Kidney (tissue), 22 donors: ENCODE measurements at places on chromosomes 7 and 10. TPM values are rescaled to one million over a fixed set of nuclear protein-coding genes. Genes with fewer than 3 reads are reported as not detected.
A peak's percentile ranks its signal among the peaks of the same experiment; 100 is the strongest.

The NPFFR1 gene
- total RNA-seq = 0.09 TPM

The RADIL gene
- 1.0 TPM for total RNA-seq

The FUOM gene
- 17.5 TPM for total RNA-seq

The LDB3 gene
- 7.7 TPM for total RNA-seq

The PTF1A gene
- not detected for total RNA-seq

The SLC18A3 gene
- total RNA-seq = not detected

The MMD2 gene
- not detected for total RNA-seq

The PTPN20 gene
- total RNA-seq = 1.9 TPM

The LAMB1 gene
- total RNA-seq = 312 TPM

DNA sequence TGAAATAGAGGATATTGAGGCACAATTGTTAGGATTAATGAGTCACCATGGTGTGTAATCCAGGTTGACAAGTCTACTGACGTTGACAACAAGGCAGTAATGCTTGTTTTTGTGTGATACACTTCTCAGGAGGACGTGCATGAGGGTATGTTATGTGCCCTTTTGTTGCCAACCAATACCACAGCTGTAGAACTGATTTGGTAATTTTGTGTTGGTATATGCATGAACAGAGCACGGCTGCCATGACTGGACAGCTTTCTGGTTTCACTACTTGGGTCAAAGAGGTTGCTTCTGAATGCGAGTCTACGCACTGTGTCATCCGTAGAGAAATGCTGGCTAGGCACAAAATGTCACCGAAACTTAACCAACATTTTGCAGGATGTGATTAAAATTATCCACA lies 32.9 kb downstream of the PHTF2 start:
- no peaks in the 10 kb centered on the region for H3K27me3 ChIP-seq
- peaks cover 3% of the 10 kb centered on the region for H3K4me1 ChIP-seq
- H3K36me3 ChIP-seq = no peaks in the 10 kb centered on the region
- H3K27ac ChIP-seq = no peak overlapping the region
- DNase-seq = no peak
- H3K4me3 ChIP-seq = no peak overlapping the region

- H3K27me3 ChIP-seq = no peaks in the 10 kb centered on the region
- no peak overlapping the region for H3K4me3 ChIP-seq
- H3K27ac ChIP-seq = no peak overlapping the region
- no peak for DNase-seq
These were observed 11.9 kb upstream of the LRRC27 start for GRCh38 chr10:132319853-132320653.

DNA sequence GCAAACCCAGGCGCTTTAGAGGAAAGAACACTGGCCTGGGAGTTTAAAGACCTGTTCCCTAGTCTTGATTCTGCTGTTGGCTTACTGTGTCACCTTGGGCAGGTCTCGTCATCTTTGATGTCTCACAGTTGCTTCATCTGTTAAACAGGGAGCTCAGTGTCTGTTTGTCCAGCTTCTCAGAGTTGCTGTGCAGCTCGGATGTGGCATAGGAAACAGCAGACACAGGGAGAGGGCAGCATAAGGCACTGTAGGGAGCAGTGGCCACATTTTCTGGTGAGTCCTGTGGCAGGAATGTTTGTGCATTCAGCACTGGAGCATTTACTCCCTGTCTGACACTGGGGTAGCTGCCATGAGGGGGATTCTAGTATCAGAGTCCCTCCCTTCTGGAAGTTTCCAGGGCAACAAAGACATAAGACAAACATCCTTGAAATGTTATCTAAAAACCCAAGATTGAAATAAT lies 2.0 kb downstream of the REPIN1 start:
- peaks cover 5% of the 10 kb centered on the region for H3K4me1 ChIP-seq
- no peak for DNase-seq
- H3K27ac ChIP-seq = no peak overlapping the region
- peaks cover 5% of the 10 kb centered on the region for H3K36me3 ChIP-seq

GRCh38 chr7:114941692-114942091 lies 19.8 kb downstream of the MDFIC start:
- H3K4me1 ChIP-seq = no peaks in the 10 kb centered on the region
- no peak overlapping the region for H3K27ac ChIP-seq
- no peaks in the 10 kb centered on the region for H3K27me3 ChIP-seq
- no peaks in the 10 kb centered on the region for H3K36me3 ChIP-seq
- H3K4me3 ChIP-seq = no peak overlapping the region

DNA sequence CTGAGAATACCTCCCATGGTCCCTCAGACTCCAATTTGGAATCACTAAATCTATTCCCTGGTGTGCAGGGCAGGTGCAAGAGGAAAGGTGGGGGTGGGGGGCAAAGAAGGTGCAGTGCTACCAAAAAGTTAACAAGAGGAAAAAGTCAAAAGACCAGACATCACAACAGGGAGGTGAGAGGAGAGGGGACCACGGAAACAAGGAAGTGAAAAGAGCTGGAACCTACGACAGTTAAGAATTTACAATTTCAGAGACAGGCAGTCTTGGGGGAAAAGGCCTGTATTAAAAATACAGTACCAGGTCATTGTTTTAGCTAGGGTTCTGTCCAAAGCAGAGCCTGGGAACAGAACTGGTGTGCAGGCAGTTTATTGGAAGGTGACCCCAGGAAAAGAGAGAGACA lies 14.6 kb downstream of the ITGB1 start:
- DNase-seq = no peak
- no peak overlapping the region for H3K27ac ChIP-seq
- H3K27me3 ChIP-seq = no peaks in the 10 kb centered on the region
- H3K4me3 ChIP-seq = no peak overlapping the region

DNA sequence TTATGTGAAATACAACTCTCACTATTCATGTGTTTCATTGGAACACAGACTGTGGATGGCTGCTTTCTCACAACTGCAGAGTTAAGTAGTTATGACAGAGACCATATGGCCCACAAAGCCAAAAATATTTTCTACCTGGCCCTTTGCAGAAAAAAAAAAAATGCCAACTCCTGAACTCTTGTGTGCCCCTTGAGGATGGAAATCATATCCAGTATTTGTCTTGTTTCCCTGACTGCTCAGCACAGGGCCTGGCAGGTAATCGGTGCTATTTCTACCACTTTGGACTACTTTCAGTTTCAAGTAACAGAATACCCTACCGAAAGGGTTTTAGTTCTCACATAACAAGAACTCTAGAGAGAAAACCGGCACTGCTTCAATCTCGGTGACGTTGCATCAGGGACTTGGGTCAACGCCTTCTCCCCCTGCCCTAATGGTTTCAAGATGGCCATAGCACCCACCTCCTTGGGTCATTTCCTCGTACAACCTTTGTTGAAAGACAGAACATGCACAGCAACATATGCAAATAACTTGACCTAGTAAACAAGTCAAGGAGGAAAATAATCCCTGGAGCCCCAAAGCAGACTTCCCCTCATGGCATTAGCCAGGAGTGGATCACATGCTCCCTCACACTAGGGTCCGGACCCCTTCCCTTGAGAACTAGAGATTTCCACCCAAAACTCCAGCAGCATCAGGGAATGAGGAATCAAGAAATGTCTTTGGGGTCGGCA lies 11.8 kb upstream of the GPNMB start:
- H3K27ac ChIP-seq = no peak overlapping the region
- no peaks in the 10 kb centered on the region for H3K36me3 ChIP-seq
- H3K4me1 ChIP-seq = no peaks in the 10 kb centered on the region
- H3K4me3 ChIP-seq = peak overlapping the region; percentile 32
- H3K27me3 ChIP-seq = no peaks in the 10 kb centered on the region
- DNase-seq = peak; percentile 12

DNA sequence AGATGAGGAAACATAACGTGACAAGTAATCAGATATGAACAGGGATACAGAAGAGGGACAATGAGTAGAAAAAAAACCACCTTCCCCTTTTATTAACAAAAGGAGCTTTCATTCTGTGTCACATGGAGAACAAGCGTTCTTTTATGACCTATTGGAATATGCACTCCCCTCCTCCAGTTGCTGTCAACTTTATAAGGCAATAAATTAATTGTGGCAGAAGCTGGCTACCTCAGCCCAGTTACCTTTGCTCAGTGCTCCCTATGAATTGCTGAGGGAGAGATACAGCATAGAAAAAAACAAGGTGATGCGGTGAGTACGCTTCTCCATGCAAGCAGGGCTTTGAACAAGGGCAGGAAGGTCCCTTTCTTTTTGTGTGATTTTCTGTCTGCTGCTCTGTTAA lies at the start of gene MGAM2:
Gene MGAM2 (plus strand): TSS at position 220 of the 400 bp plus-strand sequence. CDS start 5,156 bp downstream, outside the sequence.
- no peak within 1 kb of the TSS for H3K4me3 ChIP-seq
- H3K27me3 ChIP-seq = no peaks in the 10 kb centered on the region
- H3K36me3 ChIP-seq = no peaks in the 10 kb centered on the region
- no peak within 1 kb of the TSS for H3K27ac ChIP-seq

GRCh38 chr10:105837951-105838350 lies 1196.9 kb downstream of the SORCS3 start:
- DNase-seq = no peak
- H3K4me1 ChIP-seq = peaks cover 2% of the 10 kb centered on the region
- no peak overlapping the region for H3K27ac ChIP-seq
- no peaks in the 10 kb centered on the region for H3K36me3 ChIP-seq

DNA sequence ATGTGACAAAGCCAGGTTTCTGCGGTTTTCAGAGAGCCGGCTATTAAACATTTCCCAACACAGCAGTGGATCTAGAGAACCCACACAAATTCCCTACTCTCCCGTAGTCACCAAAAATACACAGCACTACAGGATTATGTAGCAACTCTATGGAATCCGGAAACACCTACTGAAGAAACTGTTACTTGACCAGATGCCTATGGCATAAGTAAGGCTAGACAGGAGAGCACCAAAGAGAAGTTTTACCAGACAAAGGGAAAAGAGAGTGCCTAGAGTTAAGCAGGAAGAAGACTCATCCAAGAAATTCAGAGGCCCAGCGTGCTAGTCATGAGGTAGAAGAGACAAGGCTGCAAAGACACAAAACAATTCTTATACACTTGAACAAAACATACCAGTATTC lies 321.1 kb downstream of the PARD3 start:
- H3K36me3 ChIP-seq = no peaks in the 10 kb centered on the region
- DNase-seq = no peak
- no peak overlapping the region for H3K4me3 ChIP-seq
- no peaks in the 10 kb centered on the region for H3K4me1 ChIP-seq
- no peaks in the 10 kb centered on the region for H3K27me3 ChIP-seq
- H3K27ac ChIP-seq = no peak overlapping the region

GRCh38 chr10:84493951-84494848 lies 165.8 kb downstream of the CCSER2 start:
- peak; percentile 37 for DNase-seq
- no peak overlapping the region for H3K27ac ChIP-seq
- H3K4me1 ChIP-seq = no peaks in the 10 kb centered on the region

DNA sequence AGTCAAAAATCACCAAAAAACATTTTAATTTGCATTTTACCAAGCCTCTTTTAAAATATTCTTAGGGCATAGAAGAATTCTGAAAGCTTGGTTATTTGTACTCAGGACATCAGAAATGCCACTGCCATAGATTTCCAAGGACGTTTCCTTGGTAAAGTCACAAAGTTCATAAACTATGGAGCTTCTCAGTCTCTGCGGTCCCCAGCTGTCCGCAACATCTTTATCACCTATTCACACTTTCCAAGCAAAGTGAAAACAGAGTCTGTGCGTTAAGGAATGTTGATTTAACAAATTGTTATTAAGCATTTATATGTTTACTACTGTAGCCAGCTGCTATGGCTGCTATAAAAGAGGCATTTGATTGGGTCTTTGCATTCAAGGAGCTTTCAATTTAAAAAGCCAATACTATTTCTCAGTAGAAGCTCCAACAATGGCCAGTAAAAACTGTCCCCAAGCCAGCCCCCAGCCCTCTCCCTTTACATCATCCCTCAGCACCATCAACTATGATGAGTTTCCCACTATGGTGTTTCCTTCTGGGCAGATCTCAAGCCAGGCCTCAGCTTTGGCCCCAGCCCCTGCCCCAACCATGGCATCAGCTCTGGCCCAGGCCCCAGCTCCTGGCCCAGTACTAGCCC lies 36.8 kb downstream of the CADPS2 start:
- peak overlapping the region; percentile 7 for H3K27ac ChIP-seq
- no peaks in the 10 kb centered on the region for H3K4me1 ChIP-seq
- no peak overlapping the region for H3K4me3 ChIP-seq
- no peak for DNase-seq
- H3K27me3 ChIP-seq = no peaks in the 10 kb centered on the region
- H3K36me3 ChIP-seq = no peaks in the 10 kb centered on the region

GRCh38 chr10:131446171-131446570 lies 134.7 kb upstream of the TCERG1L start:
- H3K4me3 ChIP-seq = no peak overlapping the region
- H3K4me1 ChIP-seq = no peaks in the 10 kb centered on the region
- H3K27me3 ChIP-seq = no peaks in the 10 kb centered on the region
- H3K36me3 ChIP-seq = no peaks in the 10 kb centered on the region

DNA sequence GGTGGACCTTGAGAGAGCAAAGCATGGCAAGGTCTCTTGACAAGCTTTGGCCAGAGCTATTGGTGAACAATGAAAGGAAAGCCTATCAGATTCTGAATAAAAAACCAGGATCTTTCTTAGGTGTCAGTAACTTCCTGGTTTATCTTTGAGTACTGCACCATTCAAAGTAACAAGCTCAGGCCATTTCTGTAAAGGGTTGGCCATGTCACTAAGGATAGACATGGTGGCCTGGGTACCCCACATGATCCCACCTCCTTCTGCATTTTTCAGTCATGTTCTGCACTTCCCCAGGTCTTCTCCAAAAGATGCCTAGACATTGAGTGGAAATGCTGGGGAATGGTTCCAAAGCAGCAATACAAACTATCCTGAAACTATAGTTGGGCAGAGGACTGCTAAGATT lies 242.0 kb downstream of the ARHGAP12 start:
- H3K27me3 ChIP-seq = no peaks in the 10 kb centered on the region
- no peaks in the 10 kb centered on the region for H3K4me1 ChIP-seq
- DNase-seq = no peak
- no peaks in the 10 kb centered on the region for H3K36me3 ChIP-seq

DNA sequence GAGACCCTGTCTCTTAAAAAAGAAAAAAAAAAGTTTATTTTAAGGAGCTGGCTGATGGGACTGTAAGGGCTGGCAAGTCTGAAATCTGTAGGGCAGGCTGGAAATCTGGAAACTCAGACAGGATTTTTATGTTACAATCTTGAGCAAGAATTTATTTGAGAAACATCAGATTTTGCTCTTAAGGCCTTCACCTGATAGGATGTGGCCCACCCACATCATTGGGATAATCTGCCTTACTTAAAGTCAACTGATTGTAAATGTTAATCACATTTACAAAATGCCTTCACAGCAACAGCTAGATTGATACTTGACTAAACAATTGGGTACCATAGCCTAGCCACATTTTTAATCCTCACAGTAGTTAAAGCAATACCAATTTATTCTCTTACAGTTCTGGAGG lies 11.5 kb downstream of the MINDY4 start:
- no peaks in the 10 kb centered on the region for H3K27me3 ChIP-seq
- H3K36me3 ChIP-seq = peaks cover 28% of the 10 kb centered on the region
- no peak for DNase-seq
- H3K27ac ChIP-seq = no peak overlapping the region
- no peak overlapping the region for H3K4me3 ChIP-seq

GRCh38 chr7:69211739-69212138 lies 386.5 kb upstream of the AUTS2 start:
- no peaks in the 10 kb centered on the region for H3K36me3 ChIP-seq
- no peaks in the 10 kb centered on the region for H3K27me3 ChIP-seq
- DNase-seq = peak; percentile 65
- H3K4me3 ChIP-seq = no peak overlapping the region
- no peak overlapping the region for H3K27ac ChIP-seq

GRCh38 chr7:134948736-134949135 lies 37.6 kb upstream of the AGBL3 start:
- no peaks in the 10 kb centered on the region for H3K27me3 ChIP-seq
- peaks cover 8% of the 10 kb centered on the region for H3K36me3 ChIP-seq
- DNase-seq = no peak
- H3K4me3 ChIP-seq = no peak overlapping the region
- H3K4me1 ChIP-seq = no peaks in the 10 kb centered on the region

- no peaks in the 10 kb centered on the region for H3K36me3 ChIP-seq
- H3K27ac ChIP-seq = no peak overlapping the region
- no peaks in the 10 kb centered on the region for H3K27me3 ChIP-seq
- no peak overlapping the region for H3K4me3 ChIP-seq
- H3K4me1 ChIP-seq = no peaks in the 10 kb centered on the region
These were observed 40.5 kb downstream of the PDE6C start for GRCh38 chr10:93652857-93653256.
